ENCODE measurements at places on chromosomes 11 and 22.

DNA sequence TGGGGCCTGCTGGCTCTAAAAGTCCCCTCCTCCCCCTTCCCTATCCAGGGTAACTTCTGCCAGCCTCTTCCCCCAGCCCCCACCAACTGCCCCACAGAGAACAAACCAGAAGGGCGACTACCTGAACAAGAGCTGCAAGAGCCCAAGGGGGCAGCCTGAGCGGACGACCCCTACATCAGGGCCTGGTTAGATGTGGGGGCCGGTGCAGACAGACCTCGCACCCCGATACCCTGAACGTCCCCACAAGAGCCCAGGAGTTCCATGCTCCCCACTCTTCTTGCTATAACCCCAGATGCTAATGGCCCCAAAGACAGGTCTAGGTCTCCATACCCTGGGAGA, 20.7 kb downstream of the SUN2 start:
- no peak for DNase-seq

DNA sequence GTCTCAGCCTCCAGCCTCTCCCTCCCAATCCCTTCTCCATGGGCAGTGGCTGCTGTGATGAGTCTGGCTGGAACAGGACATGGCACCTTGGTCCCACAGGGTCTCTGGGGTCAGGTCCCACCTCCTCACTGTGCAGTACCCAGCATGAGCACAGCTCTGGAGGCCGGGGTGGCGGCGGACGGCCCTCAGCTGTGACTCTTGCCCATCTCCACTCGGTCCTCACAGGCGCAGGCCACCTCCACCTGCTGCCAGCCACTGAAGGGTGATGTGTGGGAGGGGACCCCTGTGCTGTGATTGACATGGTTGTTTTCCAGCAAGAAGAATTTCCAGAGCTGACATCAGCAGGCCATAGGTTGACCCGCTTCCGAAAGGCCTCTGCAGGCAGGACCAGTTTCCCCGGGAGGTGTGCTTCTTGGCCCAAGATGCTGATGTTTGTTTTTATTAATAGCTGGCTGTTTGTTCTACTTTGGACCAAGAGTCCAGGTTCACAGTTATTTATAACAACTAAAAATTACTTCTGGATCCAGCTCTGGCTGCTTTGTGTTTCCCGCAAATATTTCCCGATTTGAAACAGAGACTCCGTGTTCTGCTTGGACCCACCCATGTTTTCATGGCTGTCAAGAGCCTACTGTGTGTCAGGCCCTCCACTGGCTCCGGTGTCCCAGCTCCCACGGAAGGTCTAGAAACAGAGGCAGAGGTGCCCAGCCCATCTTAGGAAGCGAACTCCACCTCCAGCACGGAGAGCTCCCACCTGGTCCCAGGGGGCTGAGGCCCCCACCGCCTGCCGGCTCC, 45.7 kb downstream of the SCUBE1 start:
- no peak for DNase-seq

- peak; percentile 87 for DNase-seq
Measured at GRCh38 chr11:79419120-79419519, 21.7 kb downstream of the TENM4 start.

DNA sequence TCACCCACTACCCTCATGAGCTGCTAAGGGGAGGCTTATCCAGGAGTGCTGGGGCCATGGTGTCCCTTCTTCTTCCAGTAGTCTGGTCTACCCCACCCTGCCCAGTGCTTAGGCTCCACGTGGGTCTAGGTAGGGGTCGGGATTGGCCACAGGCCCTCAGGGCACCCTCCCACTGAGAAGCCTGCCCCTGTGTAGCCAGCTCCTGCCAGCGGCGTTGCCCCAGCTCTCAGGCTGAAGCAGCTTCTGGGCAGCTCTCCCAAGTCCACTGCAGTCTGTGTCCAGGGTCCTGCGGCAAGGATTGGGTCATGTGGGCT, 24.0 kb upstream of the RIC3 start:
- no peak for DNase-seq

- no peak for DNase-seq
Measured at GRCh38 chr11:30429550-30429949, 106.6 kb downstream of the ARL14EP start.

DNA sequence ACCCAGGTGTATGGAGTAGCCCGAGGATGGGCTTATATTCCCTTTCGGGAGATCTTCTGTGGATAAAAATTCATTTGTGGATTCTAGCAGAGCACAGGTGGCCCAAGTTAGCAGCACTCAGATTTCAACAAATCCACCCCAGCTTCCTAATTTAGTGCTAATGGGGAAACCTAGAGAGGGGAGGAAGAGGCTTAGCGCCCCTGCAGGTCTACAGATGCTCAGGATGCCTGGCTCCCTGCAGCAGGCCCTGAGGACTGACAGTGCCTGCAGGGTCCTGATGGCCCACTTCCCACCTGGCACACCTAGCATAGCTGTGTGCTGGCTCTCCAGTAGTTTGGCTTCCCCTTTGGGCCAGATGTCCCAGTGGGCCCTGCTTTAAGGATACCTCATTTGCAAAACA, 6.5 kb downstream of the DGAT2 start:
- DNase-seq = no peak

- peak; percentile 85 for DNase-seq
Measured at GRCh38 chr11:126332221-126332711, 23.2 kb upstream of the ST3GAL4 start.

DNA sequence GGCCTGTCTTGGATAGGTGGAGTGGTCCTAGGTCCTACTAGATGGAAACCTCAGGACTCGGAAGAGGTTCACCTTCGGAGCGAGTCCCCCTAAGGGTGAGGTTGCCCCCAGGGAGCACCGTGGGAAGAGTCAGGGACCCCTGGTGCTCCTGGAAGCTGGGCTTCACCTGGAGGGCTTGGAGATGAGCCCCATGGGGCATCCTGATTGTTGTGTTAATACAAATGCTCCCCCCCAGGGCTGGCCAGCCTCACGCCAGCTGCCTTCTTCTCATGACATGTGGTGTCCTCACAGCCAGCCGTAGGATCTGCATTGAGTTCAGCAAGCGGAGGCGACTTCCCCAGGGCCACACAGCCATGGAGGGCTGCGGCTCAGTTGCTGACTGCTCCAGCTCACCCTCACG, 1487.5 kb downstream of the BRD1 start:
- no peak for DNase-seq

DNA sequence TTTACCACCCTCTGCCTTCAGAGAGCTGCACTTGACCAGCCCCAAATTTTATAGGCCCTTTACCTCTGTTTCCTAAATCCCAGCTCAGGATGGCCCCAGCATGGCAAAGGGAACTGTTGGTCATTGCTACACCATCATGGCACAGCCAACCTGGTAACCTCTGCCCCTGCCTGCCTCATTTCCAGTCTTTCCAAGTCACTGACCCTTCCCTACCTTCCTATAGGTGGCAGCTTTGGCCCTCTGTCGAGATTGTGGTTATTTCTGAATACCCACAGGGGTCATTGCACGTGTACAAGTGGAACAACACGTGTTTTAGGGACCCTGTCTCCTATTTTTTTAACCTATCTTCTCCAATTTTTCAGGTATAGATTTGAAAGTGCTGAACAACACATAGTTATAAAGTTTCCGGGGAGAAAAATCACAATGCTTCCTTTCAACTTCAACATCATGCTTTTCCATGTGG, 2.8 kb downstream of the GALNT18 start:
- no peak for DNase-seq

DNA sequence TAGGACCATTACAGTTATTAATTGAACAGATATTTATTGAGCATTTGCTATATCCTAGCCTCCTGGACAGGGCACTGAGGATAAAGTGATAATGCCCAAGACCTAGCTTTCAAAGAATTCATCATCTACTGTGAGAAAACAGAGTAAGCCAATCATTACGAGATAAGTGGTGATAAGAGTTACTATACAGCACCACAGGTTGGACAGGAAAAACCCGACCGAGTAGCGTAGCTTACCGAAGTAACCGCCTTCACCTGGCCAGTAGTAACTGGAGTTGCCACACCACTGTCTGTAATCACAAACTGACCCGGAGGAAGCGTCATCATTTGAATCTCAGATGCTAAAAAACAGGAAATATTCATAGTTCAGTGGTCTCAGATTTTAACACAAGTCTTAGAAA, 10.0 kb upstream of the NFRKB start:
- DNase-seq = no peak

DNA sequence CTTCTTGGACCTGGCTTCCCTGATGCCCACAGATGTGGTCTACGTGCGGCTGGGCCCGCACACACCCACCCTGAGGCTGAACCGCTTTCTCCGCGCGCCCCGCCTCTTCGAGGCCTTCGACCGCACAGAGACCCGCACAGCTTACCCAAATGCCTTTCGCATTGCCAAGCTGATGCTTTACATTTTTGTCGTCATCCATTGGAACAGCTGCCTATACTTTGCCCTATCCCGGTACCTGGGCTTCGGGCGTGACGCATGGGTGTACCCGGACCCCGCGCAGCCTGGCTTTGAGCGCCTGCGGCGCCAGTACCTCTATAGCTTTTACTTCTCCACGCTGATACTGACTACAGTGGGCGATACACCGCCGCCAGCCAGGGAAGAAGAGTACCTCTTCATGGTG, 1.2 kb downstream of the CNGA4 start:
- no peak for DNase-seq

GRCh38 chr22:32849501-32849900, 48.0 kb downstream of the TIMP3 start:
- DNase-seq = no peak

DNA sequence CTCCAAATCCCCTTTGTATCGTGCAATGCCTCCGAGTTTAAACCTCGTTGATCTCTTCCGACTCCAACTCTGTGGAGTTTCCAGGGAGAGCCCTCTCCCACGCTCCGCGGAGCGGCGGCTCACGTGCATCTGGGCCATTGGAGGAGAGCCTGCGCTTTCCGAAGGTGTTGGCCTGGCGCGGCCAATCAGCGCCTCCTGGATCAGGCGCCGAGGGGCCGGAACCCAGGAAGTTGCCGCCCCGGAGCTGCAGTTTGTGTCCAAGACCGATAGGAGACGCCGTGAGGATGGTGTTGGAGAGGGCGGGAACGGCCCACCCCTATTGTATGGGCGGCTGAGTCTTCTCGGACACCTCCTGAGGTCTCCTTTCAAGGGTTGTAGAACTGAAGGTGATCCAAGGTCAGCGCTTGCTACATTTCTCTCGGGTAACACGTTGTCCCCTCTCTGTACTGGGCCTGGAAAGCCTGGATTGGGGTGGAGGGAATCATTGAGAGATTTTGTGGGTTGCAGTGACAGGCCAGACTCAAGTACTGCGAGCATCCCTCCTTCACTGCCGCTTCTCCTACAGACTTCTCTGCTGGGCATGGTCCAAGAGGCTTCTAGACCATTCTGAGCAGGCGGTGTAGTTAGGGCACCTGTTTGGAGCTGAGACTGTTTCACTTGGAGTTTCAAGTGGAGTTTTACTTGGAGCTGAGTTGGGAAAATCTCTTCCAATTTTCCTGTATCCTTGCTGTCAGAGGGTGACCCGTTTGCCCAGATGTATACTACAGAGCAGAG, 1.7 kb downstream of the ADAMTS15 start:
- peak; percentile 94 for DNase-seq

- DNase-seq = no peak
Measured at GRCh38 chr11:74638869-74639268, 46.5 kb downstream of the POLD3 start.

DNA sequence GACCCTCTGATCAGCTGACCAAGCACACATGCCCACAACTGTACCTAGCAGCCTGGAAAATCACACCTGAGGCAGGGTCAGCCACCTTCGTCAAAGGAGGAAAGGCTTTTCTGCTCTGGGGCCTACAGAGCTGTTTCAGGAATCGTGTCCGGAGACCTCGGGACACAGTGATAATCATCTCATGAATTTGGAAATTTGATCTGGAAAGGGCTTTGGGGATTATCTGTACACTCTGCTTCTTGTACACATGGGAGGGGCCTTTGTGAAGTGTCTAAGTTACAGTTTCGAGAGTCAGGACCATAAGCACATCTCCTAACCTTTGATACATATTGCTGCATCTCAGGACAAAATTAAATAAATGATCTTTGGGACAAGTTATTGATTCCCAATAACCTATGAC, 1421.2 kb upstream of the TENM4 start:
- no peak for DNase-seq

DNA sequence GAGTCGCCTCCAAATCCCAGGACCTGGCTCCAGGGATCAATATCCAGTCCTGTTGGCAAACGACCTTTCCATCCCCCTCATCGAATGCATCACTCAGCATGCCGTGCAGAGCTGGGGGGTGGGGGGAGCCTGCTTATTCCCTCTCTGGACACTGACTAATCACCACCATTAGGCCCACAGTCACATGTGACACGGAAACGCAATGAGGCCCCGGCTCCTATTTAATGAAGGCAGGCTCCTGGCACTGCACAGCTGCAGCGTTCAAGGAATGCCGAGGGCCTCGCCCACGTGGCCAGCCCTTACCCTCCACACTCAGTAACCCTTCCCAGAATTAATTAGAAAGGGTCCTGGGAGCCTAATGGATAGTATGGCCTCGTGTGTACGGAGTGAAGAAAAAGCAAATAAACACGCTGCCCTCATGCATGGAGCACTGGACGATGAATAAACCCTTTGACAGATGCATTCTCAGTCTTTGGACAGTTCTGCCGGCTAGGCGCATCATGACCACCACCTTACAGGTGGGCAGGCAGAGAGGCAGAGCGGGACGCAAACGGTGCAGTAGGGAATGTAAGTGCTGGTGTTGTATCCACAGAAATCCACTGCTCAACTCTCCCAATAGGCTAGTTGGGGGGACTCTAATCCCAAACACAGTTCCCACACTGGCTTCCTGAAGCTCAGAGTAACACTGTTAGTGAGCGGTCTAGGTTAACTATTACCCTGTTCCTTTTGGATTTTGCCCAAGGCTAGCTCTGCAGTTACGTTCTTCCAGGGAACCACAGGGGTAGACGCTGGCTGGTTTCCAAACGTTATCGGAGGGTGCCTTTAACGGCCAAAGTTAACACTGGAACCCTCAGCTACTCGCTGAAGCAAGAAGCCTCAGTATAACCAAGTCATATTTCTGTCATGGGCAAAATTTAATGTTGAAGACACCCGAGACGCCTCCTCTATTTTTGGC, 490.1 kb downstream of the OPCML start:
- DNase-seq = no peak

DNA sequence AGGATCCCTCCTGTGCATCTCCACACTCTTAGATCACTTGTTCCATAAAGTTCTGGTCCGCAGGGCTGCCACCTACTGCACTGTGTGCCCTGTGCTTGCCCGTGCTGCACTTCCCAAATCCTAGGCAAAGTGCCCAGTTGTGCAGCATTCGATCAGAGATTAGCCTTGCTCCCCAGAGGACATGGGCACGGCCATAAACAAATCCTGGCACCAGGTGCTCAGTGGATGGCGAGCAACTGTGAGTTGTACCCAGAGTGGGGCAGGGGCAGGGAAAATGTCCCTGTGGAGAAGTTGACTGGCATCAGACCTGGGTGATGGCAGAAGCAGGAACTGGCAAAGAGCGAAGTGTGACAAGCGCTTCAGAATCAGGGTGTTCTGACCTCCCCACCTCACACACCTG, 4.7 kb downstream of the FADS2 start:
- no peak for DNase-seq

Measured in fibroblast of lung (primary cell).